Cortex of kidney (tissue), 1 donor: ENCODE measurements at places on chromosomes 2 and 18.

DNA sequence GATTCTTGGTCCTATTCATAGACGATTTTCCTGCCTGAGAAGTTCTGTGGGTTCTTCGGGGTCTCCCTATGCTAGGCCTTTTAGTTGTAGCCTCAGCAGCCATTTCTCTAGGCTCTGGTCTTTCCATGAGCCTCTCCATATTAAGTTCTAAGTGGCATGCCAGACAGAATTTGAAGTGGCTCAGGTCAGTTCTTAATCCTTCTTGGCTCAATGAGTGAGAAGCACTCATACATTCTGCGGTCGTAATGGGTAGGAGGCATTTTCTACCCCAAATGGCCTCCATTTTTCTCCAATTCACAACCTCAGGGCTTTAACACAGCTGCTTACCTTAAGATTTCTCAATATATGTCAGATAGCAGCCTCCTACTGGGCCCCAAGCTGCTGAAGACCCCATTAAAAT is 405.3 kb upstream of the GALNT5 start:
- no peak for DNase-seq

- no peak for DNase-seq
These were observed 3.0 kb downstream of the NEURL3 start for GRCh38 chr2:96501886-96502810.

DNA sequence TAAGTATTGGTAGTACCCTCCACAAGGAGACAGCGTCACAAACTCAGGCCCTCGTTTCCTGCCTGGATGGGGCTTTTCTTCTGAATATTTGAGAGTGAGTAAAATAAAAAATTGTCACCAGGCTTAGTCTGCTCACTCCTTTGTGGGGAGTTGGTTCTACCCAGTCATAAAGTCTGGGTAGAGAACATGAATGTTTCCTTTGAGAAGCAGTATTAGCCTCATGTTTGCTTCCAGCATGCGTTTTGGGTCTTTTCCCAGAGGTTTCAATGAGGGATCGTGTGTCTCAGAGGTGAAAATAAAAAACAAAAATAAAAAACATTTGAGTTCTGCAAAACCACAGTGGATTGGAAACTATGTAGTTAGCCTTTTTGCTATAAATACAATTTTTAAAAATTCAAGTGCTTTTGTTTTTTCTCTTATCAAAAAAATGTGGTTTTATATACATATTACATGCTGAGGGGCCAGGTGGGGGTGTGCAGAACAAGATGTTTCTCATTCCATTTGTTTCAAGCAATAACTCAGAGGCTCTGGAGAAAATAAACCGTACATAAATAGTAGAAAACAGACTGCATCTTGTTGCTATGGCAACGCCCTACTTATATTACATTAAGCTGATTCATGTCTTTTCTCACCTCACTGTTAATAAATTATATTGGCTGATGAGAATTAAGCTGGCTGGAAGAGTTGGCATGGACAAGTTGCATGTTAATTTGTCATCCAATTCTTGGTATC is 225.4 kb upstream of the FBXO11 start:
- no peak for DNase-seq

DNA sequence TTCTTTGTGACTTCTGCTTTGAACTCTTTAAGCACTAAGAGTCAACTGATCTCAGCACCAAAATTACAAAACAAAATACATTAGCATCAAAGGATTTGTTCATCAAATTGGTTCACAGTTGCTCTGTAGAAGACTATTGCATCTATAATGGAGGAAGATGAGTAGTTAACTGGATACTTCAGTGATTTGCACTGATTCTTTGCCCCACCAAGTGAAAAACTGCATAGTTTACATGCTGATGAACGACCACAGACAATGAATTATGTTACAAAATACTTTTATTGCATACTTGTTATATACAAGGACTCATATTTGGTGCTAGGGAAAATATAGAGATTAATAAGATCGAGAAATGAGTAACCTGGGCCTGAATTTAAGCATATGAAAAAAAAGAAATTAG is 107.2 kb downstream of the SCG2 start:
- no peak for DNase-seq

DNA sequence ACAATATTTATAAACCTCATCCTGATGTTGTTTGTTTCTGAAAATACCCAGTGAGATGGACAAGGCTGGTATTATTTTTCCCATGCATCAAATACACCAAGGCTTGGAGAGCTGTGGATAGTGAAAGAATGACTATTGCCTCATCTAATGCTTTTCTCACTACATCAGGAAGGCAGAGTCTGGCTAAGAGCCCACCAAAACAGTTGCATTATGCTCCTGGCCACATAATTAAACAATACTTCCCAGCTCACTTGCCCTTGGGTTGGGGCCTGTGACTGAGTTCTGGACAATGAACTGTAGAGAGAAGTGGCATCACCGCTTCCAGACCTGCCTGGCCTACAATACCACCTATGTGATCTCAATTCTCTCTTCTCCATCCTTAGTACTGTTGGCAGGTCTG is 46.4 kb upstream of the REEP1 start:
- DNase-seq, result no peak

DNA sequence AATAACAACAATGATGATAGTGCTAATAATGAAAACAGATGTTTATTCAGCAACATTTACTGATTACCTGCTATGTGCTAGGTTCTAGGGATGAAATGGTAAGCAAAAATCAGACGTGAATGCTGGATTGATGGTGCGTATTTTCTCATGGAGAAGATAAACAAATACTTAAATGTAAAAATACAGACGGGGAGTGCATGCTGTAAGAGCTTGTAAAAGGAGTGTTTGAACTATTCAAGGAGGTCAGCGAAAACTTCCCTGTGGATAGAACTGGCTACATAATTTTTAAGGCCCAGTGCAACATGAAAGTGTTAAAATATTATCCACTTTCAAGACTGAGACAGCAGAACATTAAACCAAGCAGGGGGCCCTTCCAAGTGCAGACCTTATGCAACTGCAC is 22.1 kb downstream of the MTX2 start:
- no peak for DNase-seq
